ENCODE measurements at places on chromosomes 2 and 18.

DNA sequence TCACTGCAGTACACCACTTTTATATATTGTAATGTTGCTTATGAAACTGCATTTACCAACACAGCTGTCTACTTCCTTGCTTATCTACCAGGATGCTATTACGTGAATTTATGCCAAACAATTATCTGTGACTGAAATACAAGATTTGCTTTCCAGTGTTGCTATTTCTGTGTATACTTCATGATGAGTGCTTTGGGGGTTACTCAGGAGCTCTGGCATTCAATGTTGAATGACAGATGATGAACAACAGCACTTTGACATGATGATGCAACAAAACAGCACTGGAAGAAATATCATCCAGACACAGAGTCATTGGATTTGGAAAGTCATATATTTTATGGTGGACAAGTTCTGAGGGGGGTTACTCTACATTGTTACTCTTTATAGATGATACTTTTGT is 125.8 kb downstream of the NETO1 start:
- DNase-seq: no peak

DNA sequence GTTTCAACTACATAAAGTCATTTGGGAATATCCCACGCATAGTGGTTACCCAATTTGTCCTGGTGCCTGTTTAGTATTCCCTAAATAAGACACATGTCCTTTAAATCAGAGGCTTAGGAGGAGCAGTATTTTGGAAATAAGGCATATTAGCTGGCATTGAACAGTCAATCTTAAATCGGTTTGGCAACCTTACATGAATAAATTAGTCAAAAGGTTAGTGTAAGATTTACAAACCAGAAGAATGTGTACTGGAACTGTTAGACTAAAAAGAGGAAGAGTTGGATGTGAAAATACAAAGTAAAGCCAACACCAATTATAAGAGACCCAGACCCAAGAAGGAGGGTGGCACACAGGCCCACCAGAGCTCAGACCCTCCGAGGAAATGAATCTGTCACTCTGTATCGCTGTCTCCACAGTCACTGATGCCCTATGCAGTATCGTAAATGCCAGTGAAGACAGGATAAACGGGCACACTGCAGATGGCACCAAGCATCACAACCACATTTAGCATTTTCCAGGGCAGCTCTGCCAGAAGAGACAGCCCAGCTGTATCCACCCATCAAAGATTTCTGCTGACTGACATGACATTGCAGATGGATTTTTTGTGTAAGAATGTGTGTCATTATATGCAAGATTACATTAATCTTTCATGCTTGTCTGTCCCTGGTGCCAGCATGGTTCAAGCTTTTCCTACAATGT is 90.4 kb downstream of the CERKL start:
- no peak for DNase-seq

GRCh38 chr2:959457-959856 is 8.8 kb downstream of the SNTG2 start:
- no peak for DNase-seq

- DNase-seq: no peak
Observed at GRCh38 chr18:61400016-61400635, 66.9 kb downstream of the CDH20 start.

- DNase-seq: no peak
Observed at GRCh38 chr2:176137906-176138305, 8.4 kb downstream of the HOXD8 start.

DNA sequence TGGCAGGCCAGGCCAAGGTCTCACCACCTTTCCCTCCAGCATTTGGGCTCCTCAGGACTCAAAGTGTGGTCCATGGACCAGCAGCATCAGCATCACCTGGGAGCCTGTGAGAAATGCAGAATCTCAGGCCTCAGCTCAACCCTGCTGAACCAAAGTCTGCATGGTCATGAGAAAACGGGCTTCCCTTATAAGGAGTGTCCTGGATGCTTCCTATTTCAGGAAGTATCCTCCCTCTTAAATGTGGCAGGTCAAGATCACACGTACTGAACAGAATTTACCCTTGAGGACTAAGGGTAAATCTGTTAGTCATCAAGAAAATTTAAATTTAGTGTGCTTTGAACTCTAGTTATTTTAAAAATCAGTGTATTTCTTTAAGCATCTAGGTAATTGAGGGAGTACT is 11.8 kb downstream of the CD8A start:
- no peak for DNase-seq

GRCh38 chr2:62415019-62415431 is 91.0 kb downstream of the TMEM17 start:
- no peak for DNase-seq

DNA sequence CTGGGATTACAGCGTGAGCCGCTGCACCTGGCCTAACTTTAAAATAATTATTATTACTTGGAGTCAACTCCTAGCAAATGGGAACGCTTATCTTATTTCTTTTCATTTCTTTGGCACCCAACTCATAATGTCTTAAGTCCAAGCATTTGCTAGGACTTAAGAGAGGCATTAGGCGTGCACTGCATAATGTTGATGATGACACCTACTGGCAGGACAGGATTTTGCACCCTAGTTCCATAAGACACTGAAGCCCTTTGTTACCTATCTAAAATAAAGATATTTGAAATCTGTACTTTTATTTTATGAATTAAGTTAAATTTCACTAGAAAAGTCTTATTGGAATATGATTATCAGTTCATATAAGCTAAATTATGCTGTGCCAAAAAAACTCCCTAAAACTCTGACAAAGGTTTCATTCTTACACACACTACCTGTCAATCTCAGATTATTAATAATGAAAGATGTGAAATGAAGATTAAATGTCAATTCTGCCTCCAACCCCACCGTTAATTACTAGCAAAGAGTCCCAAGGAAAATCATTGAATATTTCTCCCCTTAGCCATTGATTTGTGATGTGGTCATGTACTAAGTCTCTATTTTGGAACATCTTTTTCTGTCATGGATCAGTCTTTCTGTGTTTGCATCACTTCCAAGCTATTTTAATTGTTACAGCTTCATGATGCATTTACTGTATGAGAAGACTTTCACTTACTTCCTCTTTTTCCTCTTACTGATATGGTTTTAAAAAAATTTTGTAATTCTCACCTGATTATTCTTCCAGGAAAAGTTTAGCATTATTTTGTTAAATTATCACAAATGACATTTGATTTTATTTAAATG is 12.7 kb upstream of the CDH2 start:
- peak; percentile 82 for DNase-seq

DNA sequence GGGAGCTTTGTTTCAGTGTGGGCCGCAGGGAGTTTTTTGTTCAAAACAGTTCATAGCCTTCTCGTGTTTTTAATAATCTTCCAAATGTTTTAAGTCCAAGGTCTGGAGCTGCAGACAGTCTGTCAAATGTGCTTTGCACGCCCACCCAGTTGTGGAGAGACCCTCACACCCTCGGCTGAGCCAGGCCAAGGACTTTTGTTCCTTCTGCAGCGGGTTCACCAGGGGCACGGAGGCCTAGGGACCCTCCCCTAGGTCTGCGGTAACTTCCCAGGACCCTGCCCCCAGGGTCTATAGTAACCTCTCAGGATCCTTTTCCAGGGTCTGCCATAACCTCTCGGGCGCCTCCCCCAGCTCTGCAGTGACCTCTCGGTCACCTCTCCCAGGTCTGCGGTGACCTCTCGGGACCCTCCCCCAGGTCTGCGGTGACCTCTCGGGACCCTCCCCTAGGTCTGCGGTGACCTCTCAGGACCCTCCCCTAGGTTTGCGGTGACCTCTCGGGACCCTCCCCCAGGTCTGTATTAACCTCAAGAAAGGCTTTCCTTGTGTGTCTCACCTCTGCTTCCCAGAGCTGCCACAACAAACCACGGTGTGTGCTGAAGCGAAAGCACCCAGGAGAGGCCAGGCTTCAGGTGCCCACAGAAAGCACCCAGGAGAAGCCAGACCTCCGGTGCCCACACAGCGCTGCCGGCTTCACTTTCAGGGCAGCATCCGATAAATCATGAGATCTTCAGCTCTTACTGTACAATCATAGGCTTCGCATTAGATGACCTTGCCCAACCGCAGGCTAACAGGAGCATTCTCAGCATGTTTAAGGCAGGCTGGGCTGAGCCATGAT is 301.9 kb upstream of the SALL3 start:
- DNase-seq: no peak

DNA sequence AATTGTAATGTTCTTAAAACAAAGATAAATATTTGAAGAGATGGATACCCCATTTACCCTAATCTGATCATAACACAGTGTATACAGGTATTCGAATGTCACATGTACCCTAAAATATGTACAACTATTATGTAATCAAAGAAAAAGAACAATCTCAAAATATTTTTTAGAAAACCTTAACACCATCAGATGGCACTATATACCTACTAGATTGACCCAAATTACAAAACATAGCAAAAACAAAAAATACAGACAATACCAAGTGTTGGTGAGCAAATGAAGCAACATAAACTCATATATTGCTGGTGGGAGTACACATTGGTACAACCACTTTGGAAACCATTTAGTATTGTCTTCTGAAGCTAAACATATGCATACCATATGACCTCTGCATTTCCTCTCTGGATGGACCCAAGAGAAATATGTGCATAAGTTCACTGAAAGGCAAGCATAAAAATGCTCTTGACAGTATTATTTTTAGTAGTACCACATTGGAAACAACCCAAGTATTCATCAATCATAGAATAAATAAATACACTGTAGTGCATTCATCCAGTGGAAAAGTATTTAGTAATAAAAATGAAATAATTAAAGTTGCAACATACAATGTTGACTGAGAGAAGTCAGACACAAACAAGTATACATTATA is 55.8 kb downstream of the GDF7 start:
- no peak for DNase-seq

DNA sequence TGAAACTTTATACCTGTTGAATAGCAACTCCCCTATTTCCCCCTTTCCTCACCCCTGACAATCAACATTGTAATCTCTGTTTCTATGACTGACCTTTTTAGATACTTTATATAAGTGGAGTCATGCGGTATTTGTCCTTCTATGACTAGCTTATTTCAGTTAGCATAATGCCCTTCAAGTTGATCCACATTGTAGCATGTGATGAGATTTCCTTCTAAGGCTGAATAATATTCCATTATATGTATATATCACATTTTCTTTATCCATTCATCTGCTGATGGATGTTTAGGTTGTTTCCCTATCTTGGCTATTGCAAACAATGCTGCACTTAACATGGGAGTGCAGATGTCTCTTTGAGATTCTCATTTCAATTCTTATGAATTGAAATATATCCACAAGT is 9.5 kb downstream of the FASTKD2 start:
- DNase-seq: no peak

DNA sequence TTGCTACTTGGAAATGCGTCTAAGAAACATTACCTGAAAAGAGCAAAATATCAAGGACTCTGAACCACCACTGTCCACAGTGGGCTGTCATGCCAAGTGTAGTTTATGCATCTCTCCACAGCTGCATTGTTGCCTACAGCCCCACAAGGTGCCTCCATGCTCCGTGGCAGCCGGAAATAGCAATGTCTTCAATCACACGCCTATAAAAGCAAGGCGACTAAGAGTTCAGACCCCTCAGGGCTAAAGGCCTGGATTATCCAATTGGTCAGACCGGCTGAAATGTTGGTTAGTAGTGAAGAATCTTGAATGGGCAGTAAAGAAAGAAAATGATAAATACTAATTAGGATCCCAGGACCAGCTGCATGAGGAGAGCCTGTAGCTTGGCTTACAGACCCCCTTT is 114.0 kb upstream of the SLC35G4 start:
- DNase-seq: no peak

DNA sequence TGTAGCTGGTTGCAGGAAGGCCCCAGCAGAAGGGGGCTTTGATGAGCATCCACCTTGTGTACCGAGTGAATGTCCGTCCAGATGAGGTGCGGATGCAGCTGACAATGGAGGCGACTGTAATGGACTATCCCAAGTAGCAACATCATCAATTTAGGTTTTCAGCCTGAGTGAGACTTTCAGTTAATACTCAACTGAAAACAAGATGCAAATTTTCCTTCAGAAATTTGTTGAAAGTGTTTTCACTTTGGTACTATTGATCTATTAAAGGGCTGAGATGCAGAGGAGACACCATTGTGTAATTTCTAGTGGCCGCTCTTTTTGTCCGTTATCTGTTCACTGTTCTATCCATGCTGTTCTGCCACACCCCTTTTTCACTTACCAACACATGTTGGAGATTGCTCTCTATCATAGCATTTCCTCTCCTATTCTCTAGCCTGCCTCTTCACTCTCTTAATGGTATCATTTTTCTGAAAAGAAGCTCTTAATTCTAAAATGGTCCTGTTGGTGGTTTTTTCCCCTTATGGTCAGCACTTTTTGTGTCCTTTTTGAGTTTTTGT is 12.0 kb upstream of the CASP8 start:
- no peak for DNase-seq

DNA sequence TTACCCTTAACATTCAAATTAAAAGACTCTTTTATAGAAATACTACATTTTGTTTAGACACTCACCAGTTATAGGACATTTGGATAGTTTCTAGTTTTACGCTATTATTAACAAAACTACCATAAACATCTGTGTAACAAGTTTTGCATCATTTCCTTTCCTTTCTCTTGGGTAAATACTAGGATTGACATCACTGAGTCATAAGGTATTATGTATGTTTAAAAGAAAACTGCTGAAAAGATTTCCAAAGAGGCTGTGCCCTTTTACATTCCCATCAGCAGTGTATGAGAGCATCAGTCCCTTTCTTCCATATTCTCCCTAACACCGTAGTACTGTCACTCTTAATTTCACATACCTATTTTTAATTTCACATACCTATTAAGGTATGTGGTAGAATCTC is 130.6 kb downstream of the USP34 start:
- peak; percentile 73 for DNase-seq

GRCh38 chr18:50039746-50040145 is 155.2 kb downstream of the MYO5B start:
- DNase-seq: no peak

GRCh38 chr2:187377340-187377739 is 70.7 kb downstream of the CALCRL start:
- no peak for DNase-seq

- peak; percentile 23 for DNase-seq
Observed at GRCh38 chr2:169478339-169478738, 955 bp upstream of the BBS5 start.

DNA sequence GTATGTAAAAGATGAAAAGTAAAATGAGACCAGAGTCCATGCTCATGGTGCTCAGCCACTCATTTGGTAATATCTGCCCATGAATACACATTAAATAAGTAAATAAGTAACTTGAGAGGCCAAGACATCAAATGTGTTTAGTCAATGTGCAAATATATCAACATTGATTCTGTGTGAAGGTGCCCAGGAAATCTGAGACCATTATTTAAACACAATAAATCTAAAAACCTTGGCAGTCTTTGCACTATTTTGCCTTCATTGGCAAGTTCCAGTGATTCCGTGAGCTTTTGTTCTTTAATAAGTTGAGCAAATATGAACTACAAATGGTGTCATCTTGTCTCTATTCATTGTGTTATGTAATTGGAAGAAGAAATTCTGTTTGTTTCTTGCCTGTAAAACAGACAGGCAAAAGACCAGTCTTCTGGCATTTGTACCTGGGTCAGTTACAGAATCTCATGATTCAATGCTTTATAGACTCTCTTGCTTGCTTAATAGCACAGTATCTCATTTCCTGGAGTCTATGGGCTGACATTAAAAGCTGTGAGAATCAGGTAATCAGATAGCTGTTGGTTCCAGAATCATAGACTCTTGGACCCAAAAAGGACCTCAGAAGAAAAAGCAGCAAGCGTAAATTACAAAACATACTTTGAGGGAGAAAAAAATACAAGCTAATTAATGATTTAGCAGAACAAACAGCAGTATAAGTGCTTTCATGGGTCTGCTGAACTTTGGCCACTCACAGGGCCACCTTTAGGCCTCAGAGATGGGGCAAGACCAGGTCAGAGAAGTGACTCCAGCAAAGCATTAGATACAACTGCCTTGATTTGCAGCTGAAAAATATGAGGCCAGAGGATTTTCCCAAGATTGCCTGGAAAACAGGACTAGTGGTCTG is 20.0 kb upstream of the SERPINB3 start:
- DNase-seq: no peak

Data from amniotic epithelial cell (primary cell).